ENCODE measurements at places on chromosomes 3 and 15.

DNA sequence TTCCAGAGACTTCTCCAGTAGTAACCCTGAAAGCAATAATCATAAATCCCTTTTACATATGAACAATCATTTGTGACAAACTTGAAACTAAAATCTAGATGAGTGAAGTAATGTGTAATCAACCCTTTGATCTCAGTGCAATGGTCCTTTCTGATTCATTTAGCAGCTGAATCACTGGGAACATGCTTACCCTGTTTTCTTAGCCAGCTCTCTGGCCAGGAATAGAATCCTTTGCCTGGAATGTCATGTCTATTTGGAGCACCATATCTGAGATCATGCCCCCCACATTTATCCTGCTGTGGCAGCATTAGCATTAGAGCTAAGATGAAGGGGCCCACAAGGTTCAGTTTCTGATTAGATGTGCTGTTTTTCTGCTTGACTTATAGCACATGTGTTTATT, 309.8 kb downstream of the OXSM start:
- DNase-seq = no peak

DNA sequence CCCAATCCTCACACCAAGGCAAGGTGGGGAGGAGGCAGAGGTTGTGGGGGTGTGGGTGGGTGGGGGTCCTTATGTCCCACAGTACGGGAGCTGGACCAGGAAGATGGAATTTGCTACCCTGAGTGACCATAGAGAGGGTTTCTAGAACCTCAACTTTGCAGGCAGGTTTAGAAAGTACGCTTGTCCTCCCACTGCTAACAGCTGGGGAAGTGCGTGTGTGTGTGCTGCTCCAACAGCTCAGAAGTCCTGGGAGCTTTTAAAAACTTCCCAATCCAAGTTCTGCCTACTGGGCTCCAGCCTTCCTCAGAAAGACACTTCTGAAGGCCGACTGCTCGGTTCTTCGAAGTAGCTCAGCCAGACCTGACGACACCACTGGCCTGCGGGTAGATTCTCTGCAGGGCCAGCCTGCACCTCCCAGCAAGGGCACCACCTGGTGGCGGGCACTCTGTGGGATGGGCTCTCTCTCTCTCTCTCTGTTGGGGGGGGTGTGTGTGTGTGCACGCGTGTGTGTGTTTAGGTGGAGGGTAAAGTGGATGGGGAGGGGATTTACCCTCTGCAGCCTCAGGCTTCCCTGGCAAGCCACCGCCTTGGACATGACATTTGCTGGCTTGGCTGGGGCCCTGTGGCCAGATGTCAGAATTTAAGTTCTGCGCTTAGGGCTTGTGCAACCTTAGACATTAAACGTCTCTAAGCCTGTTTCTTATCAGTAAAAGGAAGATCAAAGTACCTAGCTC, 15.6 kb downstream of the TMEM158 start:
- peak; percentile 76 for DNase-seq

DNA sequence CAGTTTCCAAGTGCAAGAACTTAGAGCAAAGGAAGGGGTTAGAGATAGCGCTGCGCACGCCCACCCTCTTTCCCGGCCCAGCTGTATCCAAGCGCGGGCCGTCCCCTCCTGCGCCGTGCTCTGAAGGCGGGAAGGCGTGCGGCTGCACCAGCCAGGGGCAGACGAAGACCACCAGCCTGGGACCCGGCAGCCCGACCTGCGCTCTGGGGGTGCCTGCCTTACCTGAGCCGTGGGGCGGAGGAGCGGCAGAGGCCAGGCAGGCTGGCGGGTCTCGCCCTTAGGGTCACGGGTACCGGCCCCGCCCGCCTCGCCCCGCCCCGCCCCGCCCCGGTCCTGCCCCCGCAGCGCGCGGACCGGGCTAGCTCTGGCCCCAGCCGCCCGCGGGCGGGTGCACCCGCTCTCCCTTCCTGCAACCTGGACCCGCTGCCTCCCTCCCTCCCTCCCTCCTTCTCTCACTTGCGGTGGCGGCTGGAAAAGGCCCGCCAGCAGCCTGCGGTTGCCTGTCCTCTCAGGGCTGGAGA, at the start of gene WDR72:
WDR72 (minus strand) TSS at position 253 of the 521 bp plus-strand sequence. CDS start 26,514 bp downstream, outside the sequence.
- DNase-seq = no peak

- DNase-seq = no peak
Measured at GRCh38 chr15:81302701-81303109, 21.2 kb downstream of the STARD5 start.

- no peak for DNase-seq
Measured at GRCh38 chr3:39139442-39139841, 13.9 kb downstream of the CSRNP1 start.

DNA sequence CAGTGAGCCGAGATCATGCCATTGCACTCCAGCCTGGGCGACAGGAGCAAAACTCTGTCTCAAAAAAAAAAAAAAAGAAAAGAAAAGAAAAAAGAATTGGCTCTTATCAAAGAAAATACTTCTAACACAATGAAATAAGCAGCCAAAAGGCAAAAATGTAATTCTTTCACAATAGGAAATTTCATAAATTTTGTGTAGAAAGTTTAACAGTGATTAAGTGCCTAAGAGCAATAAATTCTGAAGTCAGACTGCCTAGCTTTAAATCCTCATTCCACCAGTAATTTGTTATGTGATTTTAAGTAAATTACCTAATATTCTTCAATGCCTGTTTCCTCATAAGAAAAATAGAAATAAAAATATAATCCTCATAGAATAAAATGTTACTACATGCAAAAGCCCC, 24.6 kb downstream of the HLTF start:
- no peak for DNase-seq

DNA sequence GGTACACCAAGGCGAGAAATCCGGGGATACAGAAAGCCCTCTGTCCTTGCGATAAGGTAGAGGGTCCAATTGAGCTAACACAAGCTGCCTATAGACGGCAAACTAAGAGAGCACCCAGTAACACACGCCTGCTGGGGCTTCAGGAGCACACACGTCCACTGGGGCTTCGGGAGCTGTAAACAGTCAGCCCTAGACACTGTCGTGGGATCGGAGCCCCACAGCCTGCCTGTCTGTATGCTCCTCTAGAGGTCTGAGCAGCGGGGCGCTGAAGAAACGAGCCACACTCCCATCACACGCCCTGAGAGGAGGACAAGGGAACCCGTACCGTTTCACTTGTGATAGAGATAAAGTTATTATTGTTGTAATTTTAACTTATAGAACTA, 486 bp downstream of the SAMMSON start:
- DNase-seq = no peak

- DNase-seq = no peak
Measured at GRCh38 chr3:513301-513700, 316.7 kb downstream of the CHL1 start.

- no peak for DNase-seq
Measured at GRCh38 chr3:44108481-44108880, 133.2 kb upstream of the TOPAZ1 start.

DNA sequence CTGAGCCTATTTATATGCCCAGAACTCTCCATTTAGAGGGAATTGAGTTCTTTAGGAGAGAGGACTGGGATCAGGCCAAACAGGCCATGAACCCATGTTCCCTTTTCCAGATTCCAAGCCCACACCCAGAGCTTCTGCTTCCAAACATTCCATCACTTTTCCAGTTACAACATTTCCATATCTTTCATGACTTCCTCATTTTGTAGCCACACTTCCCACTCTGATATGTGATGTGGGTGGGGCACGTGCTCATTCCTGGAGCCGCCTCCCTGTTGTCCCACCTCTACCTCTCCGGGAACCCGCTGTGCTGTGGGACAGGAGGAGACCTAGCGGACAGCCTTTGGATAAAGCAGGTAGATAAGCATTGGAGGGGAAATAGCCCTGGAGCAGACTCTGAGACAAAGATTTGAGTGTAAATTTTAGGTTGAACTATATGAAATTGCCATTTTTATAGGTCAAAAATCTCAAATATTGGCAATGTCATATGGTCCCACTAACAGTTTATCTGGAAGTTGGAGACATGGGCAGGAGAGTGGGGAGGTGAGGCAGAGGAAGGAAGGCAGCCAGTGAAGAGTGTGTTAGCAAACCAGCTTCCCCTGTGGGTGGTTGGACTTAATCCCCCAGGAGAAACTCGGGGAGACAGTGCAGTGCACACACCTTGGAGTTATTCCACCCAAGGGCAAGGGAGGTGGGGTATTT, 31.8 kb downstream of the CYP8B1 start:
- no peak for DNase-seq

- DNase-seq = peak; percentile 3
Measured at GRCh38 chr3:155730843-155731242, 14.0 kb downstream of the PLCH1 start.

DNA sequence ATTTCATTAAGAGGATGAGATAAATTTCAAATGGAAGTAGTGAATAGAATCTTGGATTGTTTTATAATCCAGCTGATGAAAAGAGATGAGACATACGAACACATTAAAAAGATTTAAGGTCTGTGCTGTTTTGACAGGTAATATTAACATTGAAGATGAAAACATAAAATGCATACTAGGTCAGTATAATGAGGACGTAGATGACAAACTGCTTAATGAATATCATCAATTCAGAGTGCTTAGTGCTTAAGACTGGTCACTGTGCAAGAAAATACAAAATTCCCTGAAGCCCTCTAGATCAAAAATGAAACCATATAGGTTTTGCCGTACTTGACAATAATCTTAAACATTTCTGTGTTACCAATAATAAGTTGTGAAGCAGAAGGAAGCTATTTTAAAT, 173.4 kb upstream of the THRB start:
- DNase-seq = no peak

GRCh38 chr3:185846037-185846436, 21.2 kb upstream of the IGF2BP2 start:
- DNase-seq = peak; percentile 15

DNA sequence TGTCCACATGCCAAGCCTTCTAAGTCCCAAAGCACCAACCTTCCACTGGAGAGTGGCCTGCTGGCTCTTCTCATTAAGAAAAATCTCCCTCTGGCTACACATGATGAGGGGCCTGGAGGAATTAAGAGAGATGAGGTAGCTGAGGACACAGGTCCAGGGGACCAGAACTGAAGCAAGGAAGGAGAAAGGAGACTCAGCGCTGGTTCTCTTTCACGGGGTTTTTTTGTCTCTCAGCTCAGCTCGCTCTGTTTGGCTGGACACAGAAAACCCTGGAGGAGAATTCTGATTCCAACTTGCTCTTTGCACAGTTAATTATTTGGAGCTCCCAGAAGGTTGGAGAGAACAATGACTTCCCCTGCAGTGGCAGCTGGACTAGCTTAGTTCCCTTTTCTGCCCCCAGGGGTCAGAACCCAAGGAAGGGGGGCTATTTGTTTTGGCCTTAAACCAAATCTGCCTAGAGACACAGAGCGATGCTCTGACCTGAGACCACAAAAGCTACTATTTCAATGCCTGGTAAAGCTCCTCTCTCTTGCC, 507.6 kb downstream of the FHIT start:
- no peak for DNase-seq

DNA sequence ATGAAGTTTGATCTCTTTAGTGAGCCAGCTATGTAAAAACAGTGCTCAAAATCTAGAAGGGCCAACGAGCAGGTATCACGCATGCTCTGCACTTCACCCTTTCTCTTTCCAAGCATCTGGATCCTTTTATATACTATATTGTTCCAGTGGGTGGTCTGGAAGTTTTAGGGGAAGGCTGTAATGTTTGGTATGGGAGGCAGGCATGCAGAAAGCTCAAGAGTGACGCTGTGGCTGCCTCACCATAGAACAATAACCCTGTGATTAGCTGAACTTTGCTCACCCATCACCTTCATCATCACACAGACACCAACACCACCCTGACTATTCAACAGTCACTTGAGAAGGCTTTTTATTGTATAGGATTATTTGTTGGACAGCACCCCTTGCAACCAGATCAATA, 81.6 kb downstream of the FBN1 start:
- DNase-seq = no peak

DNA sequence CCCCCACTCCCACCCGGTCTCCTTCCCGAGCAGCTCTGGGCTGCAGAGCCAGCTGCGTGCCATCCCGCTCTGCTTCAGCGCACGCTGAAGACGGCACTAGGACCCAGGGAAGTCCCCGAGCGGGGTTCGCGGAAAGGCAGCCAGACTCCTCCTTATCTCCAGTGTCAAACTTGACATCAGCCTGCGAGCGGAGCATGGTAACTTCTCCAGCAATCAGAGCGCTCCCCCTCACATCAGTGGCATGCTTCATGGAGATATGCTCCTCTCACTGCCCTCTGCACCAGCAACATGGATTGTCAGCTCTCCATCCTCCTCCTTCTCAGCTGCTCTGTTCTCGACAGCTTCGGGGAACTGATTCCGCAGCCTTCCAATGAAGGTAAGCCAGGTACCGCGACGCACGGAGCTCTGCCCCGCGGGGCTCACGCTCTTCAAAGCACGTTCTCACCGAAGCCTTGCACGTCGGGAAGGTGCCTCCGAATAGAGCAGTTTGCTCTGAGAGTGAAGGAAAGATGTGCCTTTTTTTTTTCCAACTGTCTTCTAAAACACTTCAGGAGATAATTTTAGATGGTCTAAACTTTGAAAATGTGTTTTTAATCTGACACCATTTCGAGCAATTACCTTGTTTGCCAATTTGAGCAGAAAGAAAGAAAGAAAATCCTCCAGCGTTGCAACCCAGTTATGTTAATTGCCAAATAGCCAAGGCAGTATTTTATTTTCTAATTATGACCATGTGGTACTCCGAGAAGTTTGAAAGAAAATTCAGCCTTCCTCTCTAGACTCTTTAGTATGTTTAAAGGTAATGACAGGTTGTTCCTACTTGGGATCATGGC, at the start of gene EPHA3:
EPHA3 (plus strand) TSS at position 161 of the 830 bp plus-strand sequence; CDS start at position 289, 128 bp downstream.
- peak; percentile 63 for DNase-seq

GRCh38 chr3:31102196-31102879, 207.9 kb upstream of the GADL1 start:
- DNase-seq = no peak

DNA sequence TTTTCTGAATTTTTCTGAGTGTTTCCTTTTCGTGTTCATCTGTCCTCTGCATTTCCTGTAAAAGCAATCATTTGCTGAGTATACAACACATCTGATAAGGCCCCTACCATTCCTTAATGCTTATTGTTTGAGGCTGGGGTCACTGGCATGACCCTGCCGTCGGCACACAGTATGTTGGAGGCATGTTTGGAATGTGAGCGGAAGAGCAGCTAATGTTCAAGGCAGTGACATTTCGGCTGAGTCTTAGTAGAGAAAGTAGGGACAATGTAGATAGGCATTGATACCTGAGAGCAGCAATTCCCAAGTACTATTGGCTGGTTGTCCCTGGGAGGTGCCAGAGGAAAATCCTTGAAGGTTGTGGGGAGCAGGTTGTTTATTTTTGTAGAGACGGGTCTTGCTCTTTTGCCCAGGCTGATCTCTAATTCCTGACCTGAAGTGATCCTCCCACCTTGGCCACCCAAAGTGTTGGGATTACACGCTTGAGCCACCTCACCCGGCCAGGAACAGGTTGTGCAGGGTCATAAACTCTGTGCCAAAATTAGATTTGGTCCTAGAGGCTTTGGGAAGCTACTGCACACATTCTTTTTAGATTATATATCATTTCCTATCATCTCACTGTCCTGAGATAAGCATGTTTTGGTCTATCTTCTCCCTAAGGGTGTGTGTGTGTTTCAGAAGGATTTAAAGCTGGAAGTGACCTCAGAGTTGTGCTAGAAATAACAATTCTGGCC, 13.5 kb downstream of the PTPN23 start:
- DNase-seq = no peak

GRCh38 chr3:191383124-191383523, 52.8 kb upstream of the UTS2B start:
- DNase-seq = no peak
